Spleen (tissue), 13 donors: ENCODE measurements at places on chromosomes 2 and 18.

DNA sequence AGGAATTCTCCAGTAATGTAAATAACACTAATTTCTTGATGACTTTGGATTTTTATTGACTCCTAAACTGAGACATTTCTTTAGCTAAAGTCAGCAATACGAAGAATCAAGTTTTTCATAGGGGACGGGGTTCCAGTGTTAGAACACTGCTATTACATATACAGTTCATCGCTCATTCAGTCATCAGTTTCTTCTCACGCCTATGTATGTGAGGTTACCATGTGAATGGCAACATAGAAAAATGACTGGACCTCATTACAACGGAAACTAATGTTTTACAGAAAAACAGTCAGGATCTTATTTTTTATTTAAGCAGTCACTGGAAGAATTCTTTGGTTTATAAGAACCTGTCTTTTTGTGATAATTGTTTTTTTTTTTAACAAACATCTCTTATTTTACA, 56.4 kb downstream of the THADA start:
- no peak for DNase-seq

DNA sequence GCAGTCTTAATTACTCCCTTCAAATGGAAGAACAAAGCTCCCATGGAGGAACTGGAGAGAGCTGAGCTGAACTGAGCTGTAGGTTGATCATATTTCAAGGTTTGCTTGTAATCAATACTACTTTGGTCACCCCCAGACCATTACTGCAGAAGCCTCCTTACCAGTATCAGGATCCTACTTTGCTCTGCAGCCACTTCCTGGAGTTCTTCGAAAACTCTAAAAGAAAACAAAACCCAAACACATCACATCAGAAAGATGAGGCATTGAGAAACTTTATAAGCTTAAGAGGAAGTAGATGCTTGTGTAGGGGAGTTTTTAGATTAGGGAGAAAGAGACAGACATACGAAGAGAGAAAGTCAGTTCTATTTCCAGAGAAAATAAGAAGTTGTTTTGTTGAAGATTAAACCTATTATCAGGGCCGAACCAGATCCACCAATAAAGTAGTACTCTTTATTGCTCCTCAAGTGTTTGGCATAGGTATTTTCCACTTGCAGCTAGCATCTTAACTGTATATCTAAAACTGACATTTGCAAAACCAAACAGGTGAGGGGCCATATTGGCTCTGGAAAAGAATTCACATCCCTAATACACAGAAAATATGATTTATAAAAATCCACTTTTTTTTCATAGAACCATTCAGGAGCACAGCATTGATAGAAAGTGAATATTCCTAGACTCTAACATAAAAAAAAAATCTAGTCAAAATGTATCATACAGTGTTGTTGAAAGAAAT, 166.9 kb upstream of the KLF7 start:
- no peak for DNase-seq

GRCh38 chr2:68744366-68744912, 9.8 kb downstream of the ARHGAP25 start:
- no peak for DNase-seq

- no peak for DNase-seq
These were observed 781 bp upstream of the SOX11 start for GRCh38 chr2:5691221-5691984.

- no peak for DNase-seq
These were observed 33.8 kb downstream of the UBXN4 start for GRCh38 chr2:135775420-135775819.

GRCh38 chr2:150698016-150698661, 210.7 kb upstream of the RND3 start:
- no peak for DNase-seq

- no peak for DNase-seq
These were observed 174.0 kb downstream of the TGIF1 start for GRCh38 chr18:3623769-3624545.

- DNase-seq: no peak
These were observed 12.1 kb downstream of the TMEM131 start for GRCh38 chr2:97983698-97984097.

GRCh38 chr18:1658908-1659566, 754.4 kb downstream of the ADCYAP1 start:
- no peak for DNase-seq

- DNase-seq: no peak
These were observed 273.6 kb downstream of the SRBD1 start for GRCh38 chr2:45337481-45337880.

DNA sequence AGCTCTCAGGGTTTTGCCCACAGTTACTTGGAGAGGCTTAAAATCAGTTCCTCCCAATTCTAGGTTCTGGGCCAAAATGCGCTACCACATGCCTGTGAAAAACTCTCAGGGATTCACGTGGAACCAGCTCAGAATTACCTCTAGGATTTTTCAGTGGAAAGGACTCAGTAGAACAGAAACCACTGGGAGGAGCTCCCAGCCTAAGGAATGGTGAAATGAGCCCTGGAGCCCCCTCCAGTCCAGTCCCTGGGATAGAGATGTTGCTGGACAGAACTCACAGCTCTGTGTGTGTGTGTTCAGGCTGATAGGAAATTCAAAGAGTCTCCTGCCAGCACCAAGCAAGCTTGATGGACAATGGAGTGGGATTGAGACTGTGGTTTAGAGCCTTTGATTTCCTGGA, 21.1 kb upstream of the SLC9A4 start:
- DNase-seq: no peak

DNA sequence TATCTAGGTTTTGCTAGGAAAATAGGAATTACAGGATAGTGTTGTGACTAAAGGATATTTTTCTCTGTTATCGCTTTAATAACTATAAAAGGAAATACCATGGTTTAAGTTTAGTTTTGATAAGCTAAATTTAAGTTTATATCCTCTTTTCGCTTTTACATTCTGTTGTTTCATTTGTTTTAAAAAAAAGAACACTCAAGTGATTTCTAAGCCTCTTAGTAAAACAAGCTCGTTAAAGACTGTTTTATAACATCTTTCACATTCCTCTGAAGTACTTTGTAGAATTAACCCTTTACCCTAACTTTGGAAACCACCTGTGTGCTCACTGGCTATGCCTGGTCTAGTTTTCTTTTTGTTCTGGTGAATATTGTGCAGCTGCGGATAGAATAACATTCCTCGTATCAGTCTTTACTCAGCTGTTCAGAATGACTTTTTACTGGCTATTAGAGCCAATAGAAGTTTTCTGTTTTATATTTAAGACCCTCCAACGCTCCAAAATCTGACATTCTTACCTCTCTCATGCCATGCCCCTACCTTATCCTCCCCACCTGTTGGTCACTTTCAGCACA, 183.1 kb downstream of the PTPRM start:
- DNase-seq: no peak

DNA sequence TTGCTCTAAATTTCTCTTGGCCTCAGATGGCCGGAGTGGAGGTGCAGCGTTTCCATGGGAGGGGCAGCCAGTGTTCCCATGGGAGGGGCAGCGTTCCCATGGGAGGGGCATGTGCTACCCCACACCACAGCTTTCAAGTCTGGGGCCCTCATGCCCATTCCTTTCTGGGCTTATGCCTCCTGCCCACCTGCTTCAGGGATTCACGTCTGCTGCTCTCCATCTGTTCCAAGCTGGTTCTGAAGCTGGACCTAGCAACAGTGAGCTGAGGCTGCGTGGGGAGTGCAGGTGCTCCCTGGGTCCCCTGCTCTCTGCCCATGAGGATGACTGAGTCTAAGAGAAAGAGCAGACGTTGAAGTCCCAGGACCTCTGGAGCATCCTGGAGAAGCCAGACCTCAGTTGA, 243.1 kb upstream of the PXDN start:
- DNase-seq: no peak

DNA sequence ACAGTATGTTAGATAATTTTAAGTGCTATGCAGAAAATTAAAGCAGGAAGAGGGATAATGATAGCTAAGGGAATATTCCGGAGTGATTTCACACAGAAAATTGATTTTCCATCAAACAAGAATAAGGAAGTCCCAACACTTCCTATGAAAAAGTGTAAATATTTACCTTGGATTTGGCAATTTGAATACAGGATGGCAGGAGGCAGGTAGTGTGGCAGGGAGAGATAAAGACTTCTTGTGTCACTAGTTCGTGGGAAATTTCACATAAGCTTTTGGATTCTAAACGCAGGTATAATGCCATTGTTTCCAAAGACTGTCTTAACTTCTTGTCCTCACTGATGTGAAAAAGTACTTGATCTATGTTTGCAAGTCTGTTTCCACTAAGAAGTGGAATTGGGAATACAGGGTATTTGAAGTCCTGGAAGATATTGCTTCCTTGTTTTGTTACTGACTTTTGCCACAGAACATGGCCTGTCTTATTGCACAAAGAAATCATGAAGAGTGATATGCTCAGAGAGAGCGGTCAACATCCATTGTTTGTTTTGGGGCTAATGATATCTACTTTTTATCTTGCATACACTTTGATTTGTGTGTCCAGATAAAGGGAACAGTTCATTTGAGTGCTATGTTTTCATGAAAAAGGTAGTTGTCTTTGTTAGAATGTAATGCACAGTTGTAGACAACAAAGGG, 1216.1 kb upstream of the FAM98A start:
- no peak for DNase-seq

GRCh38 chr2:74081030-74081762, 66.5 kb downstream of the BOLA3 start:
- no peak for DNase-seq

DNA sequence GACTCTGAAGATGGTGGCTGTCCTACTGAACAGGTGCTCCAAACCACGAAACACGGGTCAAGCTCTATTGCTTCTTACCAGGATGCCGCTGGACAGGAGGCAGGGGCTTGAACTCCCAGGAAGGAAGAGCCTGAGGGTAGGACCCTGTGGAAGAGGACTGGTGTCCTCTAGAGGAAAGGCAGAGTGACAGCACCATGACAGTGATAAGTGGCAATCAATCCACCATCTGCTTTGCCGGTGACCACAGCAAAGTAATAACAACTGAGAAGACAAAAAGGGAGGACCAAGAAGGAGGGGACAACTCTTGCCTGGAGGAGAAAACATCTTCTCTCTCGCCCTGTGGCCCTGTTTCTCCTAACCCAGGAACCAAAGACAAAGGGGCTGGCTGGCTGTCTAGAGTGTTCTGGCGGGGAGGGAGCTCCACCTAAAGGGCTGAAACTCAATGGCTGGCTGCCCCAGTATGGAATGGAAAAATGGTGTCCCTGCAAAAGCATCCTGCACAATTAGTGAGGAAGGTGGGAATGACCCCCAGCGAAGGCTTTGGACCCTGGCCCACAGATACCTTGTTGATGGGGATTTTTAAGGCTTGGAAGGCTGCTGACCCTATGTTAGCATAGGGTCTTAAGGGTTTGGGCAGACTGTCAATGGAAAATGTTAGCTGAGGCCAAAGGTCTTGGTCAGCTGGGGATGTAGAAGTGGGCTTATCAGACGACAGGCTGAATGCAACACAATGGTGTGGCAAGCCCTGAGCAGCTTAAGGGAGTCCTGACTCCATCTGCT, 35.4 kb downstream of the PROC start:
- DNase-seq: no peak

DNA sequence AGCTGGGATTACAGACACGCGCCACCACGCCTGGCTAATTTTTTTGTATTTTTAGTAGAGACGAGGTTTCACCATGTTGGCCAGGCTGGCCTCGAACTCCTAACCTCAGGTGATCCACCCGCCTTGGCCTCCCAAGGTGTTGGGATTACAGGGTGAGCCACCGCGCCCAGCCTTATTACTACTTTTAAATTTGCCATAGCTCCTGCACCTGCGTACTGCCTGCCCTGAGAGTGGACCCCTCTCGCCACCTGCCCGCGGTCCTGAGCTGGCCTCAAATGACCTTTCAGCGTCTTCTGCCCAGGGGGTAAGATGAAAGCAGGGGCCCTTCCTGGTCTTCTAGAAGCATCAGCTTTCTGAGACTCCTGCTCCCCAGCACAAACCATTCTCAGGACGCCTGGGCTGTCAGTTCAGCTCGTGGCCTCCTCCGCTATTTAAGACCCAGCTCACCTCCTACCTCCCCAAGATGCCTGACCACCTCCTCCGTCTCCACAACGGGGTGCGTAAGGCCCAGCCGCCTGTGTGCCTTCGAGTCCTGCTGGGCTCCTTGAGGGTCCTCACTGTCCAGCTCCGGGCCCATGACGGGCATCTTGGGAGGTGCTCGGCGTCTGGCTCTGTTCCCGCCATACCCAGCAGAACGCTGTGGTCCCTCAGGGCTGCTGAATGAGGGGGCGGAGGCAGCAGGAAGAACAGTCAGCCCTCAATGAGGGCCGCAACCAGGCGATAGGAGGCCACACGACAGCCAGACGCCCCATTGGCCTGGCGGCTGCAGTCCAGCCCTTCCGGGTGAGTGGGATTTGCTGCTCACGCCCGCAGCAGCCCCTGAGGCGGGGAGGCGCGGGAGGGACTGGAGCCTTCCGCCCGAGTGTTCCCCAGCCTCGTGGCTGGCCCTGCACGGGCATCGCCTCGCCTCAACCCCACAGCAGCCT, 266.6 kb downstream of the TFCP2L1 start:
- no peak for DNase-seq

DNA sequence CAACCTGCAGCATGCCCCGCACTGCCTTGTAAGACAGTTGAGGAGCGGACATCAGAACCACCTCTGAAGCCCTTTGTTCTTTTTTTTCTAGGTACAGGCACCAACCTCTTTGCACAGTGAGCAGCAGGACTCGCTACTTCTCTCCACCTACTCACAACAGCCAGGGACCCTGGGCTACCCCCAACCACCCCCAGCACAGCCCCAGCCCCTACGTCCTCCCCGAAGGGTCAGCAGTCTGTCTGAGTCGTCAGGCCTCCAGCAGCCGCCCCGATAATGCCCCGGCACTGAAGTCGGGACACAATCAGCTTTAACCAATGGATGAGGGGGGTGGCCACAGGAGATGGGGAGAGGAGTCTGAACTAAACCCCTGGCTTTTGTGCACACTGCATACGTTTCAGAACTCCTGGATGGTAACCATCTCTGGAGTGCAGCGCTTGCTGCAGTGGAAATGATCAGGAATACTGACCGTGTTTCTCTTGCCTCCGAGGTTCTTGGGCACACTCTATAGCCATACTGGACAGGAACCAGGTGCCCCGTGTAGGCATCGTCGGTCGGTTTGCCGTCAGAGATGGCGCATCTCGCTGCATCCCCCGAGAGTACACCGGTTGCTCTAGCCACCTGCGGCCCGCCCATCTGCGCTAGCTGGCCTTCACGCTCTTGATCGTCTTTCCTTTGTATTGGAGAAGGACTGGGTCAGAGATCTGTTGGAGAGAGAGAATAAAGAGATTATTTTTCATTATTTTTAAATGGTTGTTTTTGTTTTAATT, 6.6 kb upstream of the RPL31 start:
- no peak for DNase-seq

DNA sequence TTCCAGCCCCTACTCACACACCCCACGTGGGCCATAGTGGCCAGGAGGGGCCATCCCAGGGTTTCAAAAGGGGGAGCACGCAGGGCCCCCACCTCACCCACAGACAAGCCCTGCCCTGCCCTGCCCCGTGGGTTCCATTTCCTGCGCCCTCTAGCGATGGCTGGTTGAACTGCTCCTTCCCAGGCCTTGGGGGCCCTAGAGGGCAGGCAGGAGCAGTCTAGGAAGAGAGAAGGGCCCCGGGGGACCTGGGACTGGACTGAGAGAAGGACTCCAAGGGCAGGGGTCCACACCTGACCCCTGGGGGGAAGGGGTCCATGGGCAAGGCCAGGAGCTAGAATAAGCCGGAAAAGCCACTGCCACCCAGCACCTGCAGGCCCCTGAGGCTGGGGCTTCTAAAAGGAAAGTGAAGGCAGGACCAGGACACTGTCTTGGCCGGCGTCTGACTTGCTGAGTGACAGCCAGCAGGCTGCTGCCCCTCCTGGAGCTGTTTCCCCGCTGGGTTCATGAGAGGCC, 10.1 kb downstream of the CYP26B1 start:
- peak; percentile 90 for DNase-seq
